SW 1271 (cell line): ENCODE measurements at places on chromosomes 4 and X.

DNA sequence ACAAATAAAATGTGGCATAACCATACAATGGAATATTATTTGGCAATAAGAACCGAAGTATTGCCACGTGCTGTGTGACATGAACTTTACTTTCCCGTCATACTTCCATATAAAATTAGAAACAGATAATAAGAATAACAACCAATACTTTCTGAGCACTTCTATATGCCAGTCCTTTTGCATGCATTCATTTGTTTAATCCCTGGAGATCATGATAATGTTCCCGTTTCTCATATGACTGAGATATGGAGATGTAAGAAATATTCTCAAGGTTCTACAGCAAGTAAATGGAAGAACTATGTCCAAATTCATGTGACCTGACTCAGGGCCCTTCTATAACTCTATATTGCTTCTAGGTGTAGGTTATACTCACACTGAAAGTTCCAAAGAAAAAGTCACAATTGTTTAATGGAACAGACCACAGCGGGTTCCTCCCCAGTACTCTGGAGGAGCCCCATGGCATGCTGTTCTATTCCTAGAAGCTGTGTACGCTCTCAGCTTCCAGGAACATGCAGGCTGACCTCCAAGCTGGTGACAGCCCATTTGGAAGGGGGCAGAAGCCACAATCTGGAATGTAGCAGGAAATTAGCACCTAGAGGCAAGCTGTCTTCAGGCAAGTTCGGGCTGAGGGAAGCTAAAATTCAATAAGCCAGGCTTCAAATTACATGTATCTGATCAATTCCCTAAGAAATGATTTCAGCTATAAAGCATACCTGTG is 31.5 kb downstream of the QDPR start:
- no peak for DNase-seq

DNA sequence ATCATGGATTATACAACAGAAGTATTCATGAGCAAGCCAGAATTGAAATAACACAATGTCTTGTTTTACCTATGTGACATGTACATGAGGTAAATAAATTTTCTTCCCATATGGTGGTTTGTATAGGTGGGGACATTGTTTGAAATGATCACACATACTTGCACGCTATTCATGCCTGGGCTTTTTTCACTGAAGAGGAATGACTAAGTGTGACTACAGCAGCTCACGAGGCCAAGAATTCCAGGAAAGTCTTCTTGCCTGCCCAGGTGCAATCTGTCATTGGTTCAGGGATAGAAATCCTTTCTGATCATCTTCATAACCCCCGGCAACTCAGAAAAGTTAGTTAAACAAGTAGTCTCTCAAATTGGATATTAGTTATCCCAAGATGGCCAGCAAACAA is 36.3 kb upstream of the AREG start:
- DNase-seq: no peak

GRCh38 chr4:182749667-182750167 is 167.5 kb downstream of the DCTD start:
- DNase-seq: peak; percentile 5

GRCh38 chr4:5545271-5545670 is 163.1 kb downstream of the EVC2 start:
- DNase-seq: no peak

DNA sequence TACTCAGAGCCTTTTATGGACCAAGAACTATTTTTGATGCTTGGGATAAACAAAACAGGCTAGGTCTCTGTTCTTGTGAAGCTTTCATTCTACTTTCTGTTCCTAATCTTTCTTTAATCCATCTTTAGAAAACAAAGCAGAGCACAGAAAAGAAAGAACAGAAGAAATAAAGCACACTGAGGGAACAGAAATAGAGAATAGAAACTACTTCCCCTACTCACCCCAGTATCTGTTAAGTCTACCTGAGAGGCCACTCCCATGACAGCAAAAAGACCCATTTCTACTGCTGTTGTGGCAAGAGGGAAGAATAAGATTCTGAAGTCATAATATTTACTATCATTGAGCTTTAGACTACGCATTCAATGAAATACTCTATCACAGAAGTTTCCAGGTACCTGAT is 9.2 kb downstream of the RFC1 start:
- DNase-seq: no peak

DNA sequence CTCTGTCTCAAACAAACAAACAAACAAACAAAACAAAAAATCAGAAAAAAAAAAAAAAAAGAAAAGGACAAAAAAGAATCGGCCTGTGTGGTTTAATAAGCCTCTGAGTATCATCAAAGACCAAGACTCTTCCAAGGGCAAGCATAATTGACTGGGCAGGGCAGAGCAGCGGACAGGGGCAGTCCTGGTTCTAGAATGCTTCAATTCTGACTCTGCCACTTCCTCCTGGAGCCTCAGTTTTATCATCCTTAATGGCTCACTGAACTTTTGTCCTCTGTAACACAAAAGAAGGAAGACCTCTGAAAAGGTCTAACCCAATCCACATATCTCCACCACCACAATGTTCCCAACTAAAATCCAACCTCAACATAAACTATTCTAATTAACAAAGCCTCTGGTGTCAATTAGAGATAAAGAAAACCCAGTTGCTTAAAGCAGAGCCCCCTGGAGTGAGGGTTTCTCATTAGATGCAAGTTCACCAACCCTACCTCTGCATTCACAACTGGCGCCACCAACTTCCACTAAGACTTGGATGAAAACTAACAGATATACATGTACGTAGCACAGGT is 51.7 kb downstream of the TBC1D9 start:
- DNase-seq: no peak

DNA sequence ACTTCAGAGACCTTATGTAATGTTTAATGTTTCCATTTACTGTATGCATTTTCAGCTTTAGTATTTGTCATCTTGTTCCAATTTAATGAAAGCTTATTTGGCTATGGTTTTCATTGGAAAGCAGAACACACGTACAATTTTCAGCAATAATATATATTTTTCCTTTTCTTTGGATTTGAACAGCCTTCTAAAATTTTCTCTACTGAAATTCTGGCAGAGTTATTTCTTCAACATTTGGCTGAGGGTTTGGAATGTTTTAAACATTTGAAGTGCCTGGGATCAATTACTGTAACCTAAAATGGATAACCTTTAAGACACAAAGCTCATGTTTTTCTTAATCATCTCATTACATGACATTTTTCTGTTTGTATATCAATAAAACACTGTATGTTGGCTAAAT is 156.9 kb downstream of the TENM3 start:
- DNase-seq: no peak

DNA sequence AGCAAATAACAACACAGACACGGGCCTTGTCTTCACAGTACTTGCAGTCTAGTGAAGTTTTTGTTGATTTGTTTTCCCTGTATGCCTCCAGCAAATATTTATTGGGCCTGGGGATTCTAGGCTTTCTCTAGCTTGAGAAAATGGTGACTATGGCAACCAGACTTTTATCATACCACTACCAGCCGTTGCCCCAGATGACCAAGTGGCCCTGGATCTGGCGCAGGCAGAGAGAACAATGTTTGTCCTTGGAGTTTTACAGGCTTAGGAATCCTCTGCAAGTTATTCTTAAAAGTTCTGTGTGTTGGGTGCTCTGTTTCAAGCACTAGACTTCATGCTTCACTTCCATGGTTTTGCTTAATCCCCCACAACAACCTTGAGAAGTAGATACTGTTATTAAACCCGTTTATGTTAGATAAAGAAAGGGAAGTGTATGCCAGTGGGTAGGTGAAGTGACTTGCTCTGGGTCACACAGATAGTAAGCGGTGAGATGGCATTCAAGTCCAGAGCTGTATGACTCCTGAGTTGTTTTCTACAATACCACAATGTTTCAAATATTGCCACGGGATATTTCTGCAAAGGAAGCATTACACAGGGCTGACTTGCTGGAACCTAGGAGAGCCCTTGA is 94.6 kb downstream of the AKAP4 start:
- no peak for DNase-seq

DNA sequence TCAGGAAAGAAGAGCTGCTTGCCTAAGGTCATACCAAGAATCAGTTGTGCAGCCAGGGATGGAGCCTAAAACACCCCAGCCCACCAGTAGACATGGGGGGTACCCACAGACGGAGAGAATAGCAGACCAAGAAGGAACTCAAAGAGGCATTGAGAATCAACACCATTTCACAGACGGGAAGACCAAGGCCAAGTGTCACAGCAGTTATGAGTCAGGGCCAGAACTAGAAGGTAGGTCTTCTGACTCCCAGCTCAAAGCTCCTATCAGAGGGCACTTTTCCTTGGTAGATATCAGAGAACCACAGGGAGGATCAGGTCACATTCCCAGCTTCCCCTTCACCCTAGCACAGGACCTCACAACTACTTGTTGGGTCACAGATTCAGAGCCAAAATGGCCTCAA is 14.5 kb downstream of the OTUD5 start:
- no peak for DNase-seq

GRCh38 chrX:13376857-13377549 is 57.1 kb upstream of the ATXN3L start:
- DNase-seq: no peak

DNA sequence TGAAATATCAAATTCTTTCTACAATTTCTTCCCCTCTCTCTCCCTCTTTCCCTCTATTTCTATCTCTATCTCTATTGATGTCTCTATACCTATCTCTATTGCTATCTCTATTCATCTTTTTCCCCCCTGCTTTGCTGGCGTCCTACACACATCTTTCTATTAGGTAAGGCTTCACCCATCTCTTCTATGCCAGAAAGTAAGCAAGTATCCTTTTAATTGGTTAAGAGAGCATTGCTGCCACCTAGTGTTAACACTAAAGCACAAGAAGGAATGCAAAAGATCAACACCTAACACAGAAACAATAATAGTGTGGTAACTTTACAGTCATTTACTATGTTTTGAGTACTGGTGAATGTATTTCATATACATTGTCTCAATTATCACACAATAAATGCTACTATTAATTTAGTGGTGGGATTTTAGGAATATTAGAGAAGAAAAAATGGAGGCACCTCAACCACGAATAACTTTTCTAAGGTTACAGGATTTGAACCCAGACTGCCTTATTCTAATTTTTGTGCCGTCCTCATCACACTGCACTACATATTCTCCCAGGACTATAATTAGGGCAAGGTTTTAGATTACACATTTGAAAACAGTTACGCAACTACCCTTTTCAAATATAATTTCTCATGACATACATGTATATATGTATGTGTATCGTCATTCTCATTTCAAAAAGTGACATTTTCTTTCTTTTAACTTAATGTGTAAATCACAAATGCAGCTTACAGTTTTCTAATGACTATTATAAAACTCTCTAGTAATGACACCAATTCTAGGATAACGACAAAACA is 3.7 kb upstream of the C4orf36 start:
- DNase-seq: peak; percentile 68

DNA sequence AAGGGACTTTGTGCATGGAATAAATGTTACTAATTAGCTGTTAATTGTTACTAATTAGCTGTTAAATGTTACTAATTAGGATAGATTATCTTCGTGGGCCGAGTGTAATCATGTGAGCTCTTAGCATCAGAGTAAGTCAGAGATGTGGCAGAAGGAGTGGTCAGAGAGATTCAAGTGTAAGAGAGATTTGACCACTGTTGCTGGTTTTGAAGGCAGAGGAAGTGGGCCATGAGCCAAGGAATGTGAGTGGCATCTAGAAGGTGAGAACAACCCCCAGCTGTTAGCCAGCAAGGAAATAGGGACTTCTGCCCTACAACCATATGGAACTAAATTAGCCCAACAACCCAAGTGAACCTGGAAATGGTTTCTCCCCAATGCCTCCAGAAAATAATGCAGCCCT is 28.2 kb downstream of the ODAPH start:
- no peak for DNase-seq

GRCh38 chrX:154502098-154502497 is 11.7 kb upstream of the SLC10A3 start:
- DNase-seq: no peak

- DNase-seq: no peak
Observed at GRCh38 chr4:118783887-118784286, 52.0 kb downstream of the SEC24D start.

- DNase-seq: peak; percentile 35
Observed at GRCh38 chr4:183256756-183257385, 63.2 kb downstream of the CLDN22 start.

- DNase-seq: peak; percentile 75
Observed at GRCh38 chr4:183182873-183183725, 84.0 kb downstream of the WWC2 start.

DNA sequence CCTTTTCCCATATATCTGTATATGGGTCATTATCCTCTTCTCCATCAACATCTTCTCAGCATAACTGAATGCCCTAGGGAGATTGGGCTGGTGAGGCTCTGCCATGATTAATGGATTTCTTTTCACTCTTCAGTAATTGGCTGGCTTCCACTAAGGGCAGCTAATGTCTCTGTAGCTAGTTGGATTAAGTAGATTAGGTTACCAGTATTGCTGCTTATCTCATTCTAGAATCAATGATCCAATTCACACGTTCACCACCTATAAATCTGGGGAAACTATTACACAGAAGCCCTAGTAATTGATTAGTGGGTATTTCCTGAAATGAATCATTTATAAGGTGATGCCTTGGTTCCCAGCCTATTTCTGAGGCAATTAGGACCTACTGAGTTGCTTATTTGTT is 94.8 kb downstream of the KDR start:
- no peak for DNase-seq

DNA sequence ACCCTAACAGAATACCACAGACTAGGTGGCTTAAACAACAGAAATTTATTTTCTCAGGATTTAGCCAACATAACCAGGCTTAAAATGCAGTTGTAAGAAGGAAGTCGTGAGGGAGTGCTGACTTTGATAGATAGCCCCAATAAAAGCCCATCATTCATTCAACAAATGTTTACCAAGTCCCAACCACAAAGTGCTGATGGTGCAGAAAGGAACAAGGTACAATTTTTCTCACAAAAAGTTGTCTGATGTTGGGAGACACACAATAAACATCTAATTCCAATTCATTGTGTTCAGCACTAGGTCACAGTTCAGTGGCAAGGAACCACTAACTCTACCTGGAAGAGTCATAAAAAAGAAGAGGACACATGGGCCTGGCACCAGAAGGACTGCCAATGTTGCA is 42.2 kb downstream of the AKAP4 start:
- DNase-seq: no peak

DNA sequence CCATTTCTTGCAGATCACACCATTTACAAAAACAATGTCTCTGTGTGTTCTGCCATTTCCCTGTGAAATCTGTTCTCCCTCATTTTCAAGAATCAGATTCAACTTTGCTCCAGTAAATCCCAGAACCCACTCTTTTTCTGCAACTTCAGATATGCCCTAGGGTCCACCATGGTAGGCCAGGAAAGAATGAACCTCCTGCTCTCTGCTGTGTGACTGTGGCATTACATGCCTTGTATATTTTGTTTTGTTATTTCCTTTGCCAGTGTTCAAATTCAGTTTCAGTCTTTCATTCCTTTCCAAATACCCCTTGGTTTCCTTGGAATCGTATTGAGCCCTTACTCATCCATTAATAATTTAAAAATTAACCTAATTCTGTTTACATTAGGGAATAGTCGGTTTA is 290.2 kb upstream of the VCX start:
- no peak for DNase-seq

DNA sequence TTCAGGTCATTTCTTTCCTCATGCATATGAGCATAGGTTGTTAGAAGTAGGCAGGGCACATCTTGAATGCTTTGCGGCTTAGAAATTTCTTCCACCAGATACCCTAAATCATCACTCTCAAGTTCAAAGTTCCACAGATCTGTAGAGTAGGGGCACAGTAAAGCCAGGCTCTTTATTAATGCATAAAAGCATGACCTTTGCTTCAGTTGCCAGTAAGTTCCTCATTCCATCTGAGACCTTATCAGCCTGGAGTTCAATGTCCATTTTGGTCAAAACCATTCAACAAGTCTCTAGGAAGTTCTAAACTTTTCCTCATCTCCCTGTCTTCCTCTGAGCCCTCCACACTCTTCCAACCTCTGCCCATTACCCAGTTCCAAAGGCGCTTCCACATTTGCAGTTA is 77.7 kb downstream of the MAP9 start:
- no peak for DNase-seq

- no peak for DNase-seq
Observed at GRCh38 chrX:17859609-17860178, 1.4 kb downstream of the RAI2 start.
